Vagina (tissue), 2 donors: ENCODE measurements at places on chromosomes 1 and 21.

- no peak for DNase-seq
These were observed 120.7 kb downstream of the NFIA start for GRCh38 chr1:61202854-61203598.

DNA sequence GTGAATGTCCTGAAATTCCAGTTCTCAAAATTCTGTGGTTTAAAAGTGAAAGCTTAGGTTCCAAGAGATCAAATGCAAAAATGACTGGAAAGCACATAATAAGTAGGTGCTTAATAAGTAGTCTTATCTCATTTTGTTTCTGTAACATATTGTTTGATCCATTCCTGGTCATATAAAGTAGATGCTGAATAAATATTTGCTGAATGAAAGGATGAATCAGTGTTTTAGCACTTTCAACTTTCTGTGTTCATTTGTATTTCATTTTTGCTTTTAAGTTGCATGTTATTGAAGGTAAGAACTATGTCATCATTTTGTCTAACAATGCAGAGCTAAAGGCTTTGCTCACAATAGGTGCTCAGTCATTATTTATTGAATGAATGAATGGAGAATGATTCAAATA is 6.3 kb downstream of the MAST2 start:
- DNase-seq: no peak

DNA sequence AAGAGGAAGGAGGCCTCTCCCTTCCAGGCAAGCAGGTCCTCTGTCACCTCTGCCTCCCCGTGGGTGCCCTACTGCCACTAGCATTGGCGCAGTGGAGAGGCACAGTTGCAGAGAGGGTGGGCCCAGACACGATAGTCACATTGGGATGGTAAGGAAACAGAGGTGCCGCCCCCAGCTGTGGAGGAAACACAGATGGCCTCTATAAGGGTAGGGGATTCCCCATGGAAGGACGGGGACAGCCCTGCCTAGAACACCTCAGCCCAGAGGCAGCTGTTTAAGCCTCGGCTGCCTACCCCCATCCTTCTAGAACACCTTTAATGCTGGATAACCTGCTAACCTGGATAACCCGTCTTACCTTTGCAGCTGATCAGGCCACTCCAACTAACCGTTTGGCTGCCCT is 65.7 kb upstream of the CNTN2 start:
- DNase-seq: no peak

- DNase-seq: no peak
These were observed 1.4 kb downstream of the CDA start for GRCh38 chr1:20590306-20590777.

GRCh38 chr1:117681901-117682250 is 76.0 kb downstream of the TENT5C start:
- no peak for DNase-seq

- DNase-seq: no peak
These were observed 4.8 kb upstream of the TLR5 start for GRCh38 chr1:223147873-223148272.

- DNase-seq: no peak
These were observed 710 bp downstream of the PPP2R5A start for GRCh38 chr1:212285685-212286555.

DNA sequence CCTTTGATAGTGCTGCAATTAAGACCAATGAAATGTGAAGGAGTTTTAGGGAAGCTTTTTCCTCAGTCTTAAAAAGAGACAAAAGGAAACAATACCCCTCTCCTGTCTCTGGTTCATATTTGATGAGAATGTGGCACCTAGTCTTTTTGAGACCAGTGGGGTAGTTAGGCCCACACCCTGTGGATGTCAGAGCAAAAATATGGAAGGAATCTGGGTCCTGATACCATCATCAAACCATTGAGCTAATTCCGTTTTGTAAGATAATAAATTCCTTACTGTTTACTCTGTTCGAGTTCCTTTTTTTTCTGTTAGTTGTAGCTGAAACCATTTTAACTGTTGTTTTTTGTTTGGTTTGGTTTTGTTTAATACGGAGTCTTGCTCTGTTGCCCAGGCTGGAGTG is 33.3 kb downstream of the PTPRC start:
- no peak for DNase-seq

GRCh38 chr21:35266546-35266945 is 217.4 kb upstream of the RUNX1 start:
- DNase-seq: no peak

GRCh38 chr1:183247931-183248330 is 61.9 kb downstream of the LAMC2 start:
- no peak for DNase-seq

DNA sequence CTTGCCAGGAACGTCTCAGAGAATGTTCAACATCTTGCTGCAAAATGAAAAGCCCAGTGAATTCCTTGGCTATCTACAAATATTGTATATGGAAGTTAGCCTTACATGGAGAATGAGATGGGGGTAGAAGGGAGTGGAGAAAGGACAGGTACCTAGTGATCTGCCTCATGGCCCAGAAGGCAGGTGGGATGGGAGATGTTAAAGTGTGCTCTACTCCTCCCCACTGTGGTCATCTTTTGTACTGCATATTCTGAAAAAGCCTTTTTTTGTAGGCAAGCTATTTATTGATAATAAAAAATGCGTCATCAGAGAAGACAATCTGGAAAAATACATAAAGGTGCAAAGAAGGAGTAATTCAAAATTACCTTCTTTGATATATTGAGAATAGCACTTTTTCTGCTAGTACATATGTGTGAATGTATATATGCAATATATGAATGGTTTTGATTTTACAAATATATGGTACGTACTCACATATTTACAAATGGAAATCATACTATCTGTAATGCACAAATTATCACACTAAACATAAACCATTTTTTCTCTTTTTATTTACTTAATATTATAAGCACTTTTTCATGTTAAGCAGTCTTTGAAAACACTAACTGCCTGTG is 19.1 kb upstream of the SLC5A9 start:
- DNase-seq: no peak

GRCh38 chr1:180911640-180912191 is 981 bp upstream of the KIAA1614 start:
- DNase-seq: no peak

DNA sequence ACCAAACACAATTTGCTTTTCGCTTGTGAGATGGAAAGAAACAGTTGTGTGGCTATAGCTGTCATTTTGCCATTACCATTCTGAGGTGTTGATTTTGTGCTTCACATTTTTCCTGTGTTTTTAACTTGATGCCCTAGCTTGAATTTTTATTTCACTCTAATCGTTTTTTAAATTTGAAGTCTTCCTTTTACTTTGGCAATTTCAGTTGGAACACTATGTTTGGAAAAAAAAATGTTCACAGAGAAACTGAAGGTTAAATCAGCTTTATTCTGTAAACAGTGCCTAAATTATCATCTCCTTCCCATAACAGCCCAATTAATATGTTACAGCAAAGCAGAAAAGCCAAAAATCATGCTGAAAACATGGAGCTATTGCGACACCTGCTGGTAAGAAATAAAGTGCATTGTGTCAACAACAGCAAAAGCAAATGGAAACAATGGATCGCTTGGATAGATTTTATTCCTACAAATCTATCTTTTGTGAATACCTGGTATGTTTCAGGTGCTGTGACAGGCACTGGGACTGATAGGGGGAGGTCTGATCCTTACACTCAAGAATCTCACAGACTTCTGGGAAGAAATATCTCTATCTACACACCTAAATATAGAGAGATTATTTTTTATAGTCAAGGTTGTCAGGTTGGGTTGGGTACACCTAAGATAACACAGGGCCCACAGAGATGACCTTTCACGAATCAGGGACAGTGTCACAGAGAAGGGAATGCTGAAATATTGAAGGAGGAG is 16.2 kb upstream of the ERICH3 start:
- DNase-seq: no peak

DNA sequence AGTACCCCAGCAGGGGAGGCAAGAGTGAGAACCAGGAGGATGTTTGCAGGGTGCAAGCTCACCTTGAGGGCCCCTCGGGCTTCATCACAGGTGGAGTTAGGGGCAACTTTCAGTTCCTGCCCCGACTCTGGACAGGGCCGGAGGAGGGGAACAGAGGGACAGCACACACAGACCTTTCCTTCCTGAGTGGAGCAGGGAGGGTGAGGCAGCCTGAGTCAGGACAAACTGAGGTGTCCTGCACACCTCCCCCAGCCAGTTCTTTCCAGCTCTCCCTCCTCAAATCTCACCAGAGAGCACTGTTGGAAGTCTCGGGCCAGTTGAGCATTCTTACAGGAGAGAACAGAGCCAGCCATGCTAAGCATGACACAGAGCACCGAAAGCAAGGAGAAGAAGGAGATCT is 1.5 kb downstream of the ENTREP3 start:
- DNase-seq: no peak

DNA sequence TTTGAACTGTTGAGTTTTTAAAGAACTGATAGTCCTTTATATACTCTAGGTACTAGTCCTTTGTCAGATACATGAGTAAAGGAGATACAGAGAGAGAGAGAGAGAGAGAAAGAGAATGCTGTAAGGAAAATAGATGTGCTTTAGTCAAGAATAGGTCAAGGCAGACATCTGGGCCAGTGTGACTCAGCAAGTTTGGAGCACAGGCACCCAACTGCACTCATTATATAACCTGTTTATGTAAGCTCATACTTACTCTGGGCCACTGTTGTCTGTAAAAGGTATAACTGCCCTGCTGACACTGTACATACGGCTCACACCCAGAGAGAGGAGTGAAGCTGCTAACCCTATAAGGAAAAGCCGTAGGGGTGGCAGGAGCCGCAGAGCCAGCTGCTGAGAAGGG is 32.2 kb upstream of the AKT3 start:
- DNase-seq: no peak

DNA sequence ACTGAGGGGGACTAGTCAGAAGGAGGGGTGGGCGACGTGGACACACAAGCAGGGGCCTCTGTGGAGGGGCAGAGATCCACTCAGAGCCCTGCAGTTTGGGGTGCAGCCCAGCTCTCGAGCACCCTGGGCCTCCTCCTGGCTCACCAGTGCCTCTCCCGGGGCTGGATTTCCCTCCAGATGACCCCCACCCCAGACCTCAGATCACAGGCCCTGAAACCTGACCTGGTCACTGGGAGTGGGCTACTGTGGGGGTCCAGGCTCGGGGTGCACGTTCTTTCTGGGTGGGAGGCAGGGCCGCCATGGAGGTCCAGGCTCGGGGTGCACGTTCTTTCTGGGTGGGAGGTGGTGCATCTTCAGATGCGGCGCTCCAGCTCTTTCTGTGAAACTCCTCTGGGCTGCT is 10.3 kb upstream of the LHX4 start:
- no peak for DNase-seq
